Transverse colon (tissue), 4 donors: ENCODE measurements at places on chromosomes 11 and 22. TPM values are rescaled to one million over a fixed set of nuclear protein-coding genes. Genes with fewer than 3 reads are reported as not detected.

DNA sequence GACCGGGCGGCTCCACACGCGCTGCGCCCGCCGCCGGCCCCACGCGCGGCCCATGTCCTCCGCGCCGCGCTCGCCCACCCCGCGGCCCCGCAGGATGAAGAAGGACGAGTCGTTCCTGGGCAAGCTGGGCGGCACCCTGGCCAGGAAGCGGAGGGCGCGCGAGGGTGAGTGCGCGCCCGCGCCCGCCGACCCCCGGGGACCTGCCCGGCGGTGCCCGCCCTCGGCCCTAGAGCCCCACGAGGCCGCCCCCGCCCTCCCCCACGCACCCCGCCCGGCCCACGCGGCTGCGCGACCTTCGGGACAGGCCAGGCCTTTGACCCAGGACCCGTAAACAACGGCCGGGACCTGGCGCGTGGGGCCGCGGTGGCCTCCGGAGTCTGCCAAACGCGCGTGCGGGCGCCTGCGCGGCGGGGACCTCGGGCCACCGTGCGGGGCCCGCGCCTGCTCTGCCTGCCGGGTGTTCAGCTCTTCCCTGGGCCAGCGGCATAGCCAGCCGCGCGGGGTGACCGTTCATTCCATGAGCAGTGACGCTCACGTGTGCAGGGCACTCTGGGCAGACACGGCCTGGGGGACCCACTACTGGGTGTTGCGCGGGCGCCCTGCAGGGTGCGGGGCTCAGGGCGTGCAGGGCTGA lies at the start of gene PARVB:
TSS of gene PARVB (plus strand) at position 15 of the 634 bp plus-strand sequence. CDS start at position 53, 38 bp downstream.
- peaks cover 16% of the 10 kb centered on the region for H3K4me1 ChIP-seq
- H3K27me3 ChIP-seq, result peaks cover 10% of the 10 kb centered on the region
- H3K4me3 ChIP-seq, result peak within 1 kb of the TSS; percentile 60
- peak within 1 kb of the TSS; percentile 86 for H3K27ac ChIP-seq

DNA sequence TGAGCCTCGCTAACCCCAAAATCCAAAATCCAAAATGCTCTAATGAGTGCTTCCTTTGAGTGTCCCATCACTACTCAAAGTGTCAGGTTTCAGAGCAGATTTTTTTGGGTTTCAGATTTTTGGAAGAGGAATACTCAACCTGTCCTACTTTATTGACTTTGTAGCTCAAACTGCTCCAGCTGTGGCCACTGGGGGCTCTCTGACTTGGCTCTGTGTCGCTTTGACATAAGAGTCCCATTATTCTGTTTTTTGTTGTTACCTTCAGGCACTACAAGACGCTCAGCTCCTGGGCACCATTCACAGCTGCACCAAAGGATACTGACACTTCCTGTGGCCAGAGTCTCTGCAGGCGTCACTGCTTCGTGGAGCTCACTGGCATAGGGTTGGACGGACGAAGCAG lies 41.1 kb downstream of the PHF21B start:
- H3K27me3 ChIP-seq, result peaks cover 8% of the 10 kb centered on the region
- no peak overlapping the region for H3K27ac ChIP-seq
- no peak overlapping the region for H3K4me3 ChIP-seq
- no peak for DNase-seq

GRCh38 chr11:72599325-72600117 lies 74.7 kb downstream of the PDE2A start:
- H3K4me3 ChIP-seq, result no peak overlapping the region
- H3K27me3 ChIP-seq, result no peaks in the 10 kb centered on the region
- no peaks in the 10 kb centered on the region for H3K4me1 ChIP-seq
- H3K36me3 ChIP-seq, result no peaks in the 10 kb centered on the region
- no peak overlapping the region for H3K27ac ChIP-seq

GRCh38 chr22:37655252-37655563 lies 3.3 kb upstream of the PDXP start:
- H3K27me3 ChIP-seq, result no peaks in the 10 kb centered on the region
- peak overlapping the region; percentile 86 for H3K27ac ChIP-seq
- H3K4me1 ChIP-seq, result peaks cover 38% of the 10 kb centered on the region
- no peak for DNase-seq
- H3K36me3 ChIP-seq, result no peaks in the 10 kb centered on the region

GRCh38 chr22:49765951-49766350 lies 61.7 kb downstream of the BRD1 start:
- H3K4me1 ChIP-seq, result no peaks in the 10 kb centered on the region
- peak; percentile 4 for DNase-seq
- H3K4me3 ChIP-seq, result no peak overlapping the region
- no peaks in the 10 kb centered on the region for H3K27me3 ChIP-seq
- no peaks in the 10 kb centered on the region for H3K36me3 ChIP-seq

GRCh38 chr11:61172888-61173287 lies 11.7 kb upstream of the VPS37C start:
- DNase-seq, result no peak
- H3K4me1 ChIP-seq, result no peaks in the 10 kb centered on the region
- H3K36me3 ChIP-seq, result no peaks in the 10 kb centered on the region

DNA sequence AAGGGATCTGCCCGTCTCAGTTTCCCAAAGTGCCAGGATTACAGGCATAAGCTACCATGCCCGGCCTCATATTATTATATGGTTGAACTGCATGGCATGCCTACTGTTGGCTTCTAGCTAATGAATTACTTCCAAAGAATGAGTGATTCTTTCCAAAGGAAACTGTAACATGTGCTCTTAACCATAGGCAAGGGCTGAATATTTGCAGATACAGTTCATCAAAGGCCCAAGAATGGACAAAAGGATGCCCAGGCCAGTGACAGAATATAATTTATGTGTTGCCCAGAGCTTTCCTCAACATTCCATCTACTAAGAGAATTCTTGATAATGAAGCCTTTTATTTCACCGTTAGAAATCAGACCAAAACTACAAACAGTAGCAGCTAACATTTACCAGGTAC lies 27.0 kb upstream of the CCDC89 start:
- no peak for DNase-seq
- H3K27ac ChIP-seq, result no peak overlapping the region
- no peaks in the 10 kb centered on the region for H3K36me3 ChIP-seq
- no peaks in the 10 kb centered on the region for H3K4me1 ChIP-seq
- H3K4me3 ChIP-seq, result no peak overlapping the region
- H3K27me3 ChIP-seq, result no peaks in the 10 kb centered on the region

DNA sequence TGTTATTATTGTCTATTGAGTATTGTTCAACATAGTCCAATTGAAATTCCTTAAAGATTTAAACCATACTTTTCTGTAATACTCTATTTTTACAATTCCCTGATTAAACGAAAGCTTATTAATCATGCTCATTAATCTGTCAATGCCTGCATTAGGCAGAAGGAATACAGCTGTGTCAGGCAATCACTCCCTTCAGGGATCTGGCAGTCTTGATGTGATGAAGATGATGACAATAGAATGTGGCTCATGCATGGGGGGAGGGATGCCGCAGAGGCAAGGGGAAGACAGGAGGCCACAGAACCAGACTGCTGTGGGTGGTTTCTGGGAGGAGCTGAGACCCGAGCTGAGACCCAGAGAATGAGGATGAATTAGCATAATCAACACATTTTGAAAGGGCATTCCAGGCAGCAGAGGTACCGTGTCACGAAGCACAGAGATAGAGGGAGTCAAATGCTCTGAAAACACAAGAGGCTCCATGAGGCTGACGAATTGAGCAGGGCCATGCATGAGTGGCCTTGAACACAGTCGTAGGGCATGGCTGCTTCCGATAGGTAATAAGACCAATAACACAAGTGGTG lies 1075.5 kb downstream of the OPCML start:
- no peaks in the 10 kb centered on the region for H3K36me3 ChIP-seq
- DNase-seq, result no peak
- H3K27ac ChIP-seq, result no peak overlapping the region
- no peak overlapping the region for H3K4me3 ChIP-seq
- no peaks in the 10 kb centered on the region for H3K4me1 ChIP-seq
- H3K27me3 ChIP-seq, result no peaks in the 10 kb centered on the region

DNA sequence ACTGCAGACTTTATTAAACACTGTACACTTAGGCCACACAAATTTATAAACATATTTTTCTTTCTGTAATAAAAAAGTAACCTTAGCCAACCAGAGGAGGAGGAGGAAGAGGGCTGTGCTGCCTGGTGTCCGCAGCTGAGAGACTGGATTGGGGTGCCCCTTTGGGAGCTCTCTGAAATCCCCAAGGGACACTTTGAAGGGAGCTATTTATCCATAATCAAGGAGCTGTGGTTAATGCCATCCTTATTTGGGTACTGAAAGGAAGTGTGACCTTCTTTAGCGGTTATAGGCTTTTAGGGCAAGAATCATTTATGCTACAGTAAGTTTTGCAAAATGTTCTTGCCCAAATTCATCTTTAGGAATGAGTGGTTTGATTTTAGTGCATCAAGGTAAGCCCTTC lies 125.8 kb downstream of the RASSF10 start:
- DNase-seq, result no peak
- no peak overlapping the region for H3K4me3 ChIP-seq
- no peaks in the 10 kb centered on the region for H3K36me3 ChIP-seq
- H3K27me3 ChIP-seq, result no peaks in the 10 kb centered on the region
- H3K4me1 ChIP-seq, result peaks cover 4% of the 10 kb centered on the region
- H3K27ac ChIP-seq, result no peak overlapping the region

- peak overlapping the region; percentile 82 for H3K27ac ChIP-seq
- H3K27me3 ChIP-seq, result no peaks in the 10 kb centered on the region
- no peak overlapping the region for H3K4me3 ChIP-seq
- peaks cover 6% of the 10 kb centered on the region for H3K4me1 ChIP-seq
- H3K36me3 ChIP-seq, result no peaks in the 10 kb centered on the region
These were observed 3.8 kb upstream of the PDXP start for GRCh38 chr22:37654563-37655251.

DNA sequence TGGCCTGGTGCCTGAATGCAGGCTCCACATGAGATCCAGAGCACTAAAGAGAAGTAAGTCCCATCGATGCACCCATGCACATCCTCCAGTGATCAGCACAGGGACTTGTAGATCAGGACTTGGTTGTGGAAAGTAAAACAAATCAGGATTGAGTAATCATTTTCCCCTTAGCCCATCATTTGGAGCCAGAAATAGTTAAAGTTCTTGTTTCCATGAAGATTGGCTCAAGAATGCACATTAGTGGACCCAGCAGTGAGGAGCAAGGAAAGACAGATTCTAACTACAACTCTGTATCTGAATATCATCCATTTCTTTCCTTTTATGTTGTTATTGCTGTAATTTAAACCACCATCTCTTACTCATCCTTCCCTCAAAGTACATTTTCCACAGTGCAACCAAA lies 19.1 kb downstream of the CCDC83 start:
- H3K4me1 ChIP-seq, result no peaks in the 10 kb centered on the region
- H3K27ac ChIP-seq, result no peak overlapping the region
- no peaks in the 10 kb centered on the region for H3K36me3 ChIP-seq
- no peak for DNase-seq
- H3K4me3 ChIP-seq, result no peak overlapping the region
- peaks cover 2% of the 10 kb centered on the region for H3K27me3 ChIP-seq

DNA sequence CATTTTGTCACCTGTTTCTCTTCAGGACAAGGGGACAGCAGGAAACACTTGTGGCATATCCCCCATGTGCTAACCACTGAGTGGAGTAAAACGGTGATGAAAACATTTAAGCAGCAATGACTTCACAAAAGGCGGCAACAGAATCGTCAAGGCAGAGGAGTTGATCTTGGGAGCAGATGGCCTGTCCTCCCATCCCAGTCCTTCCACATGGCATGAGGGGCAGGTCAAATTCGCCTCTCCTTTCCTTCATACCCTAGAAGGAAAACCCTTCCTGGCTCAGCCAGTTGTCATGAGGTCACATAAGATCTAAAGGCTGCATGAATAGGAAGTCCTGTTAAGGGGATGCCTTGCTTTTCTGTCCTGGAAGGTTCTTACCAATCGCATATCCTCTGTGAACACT lies 169.1 kb downstream of the MAML2 start:
- H3K36me3 ChIP-seq, result no peaks in the 10 kb centered on the region
- H3K27me3 ChIP-seq, result no peaks in the 10 kb centered on the region
- no peak for DNase-seq

DNA sequence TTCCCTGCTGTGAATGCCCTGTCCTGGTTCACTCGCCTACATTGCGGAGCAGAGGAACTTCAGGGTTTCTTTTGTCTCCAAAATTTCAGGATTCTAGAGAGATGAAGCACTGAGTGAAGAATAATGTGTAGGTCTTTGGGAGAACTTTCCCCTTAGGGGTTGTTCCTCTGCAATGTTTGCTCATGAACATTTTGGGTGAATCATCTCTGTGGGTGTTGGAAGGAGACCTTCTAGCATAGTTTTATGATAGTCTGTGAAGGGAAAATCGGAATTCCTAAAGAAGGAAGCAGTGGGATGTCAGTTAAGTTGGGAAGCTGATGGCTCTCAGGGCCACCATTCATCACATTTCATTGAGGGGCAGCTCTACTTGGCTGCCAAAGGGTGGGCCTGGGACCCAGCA lies 64.8 kb downstream of the MIAT start:
- no peaks in the 10 kb centered on the region for H3K27me3 ChIP-seq
- no peaks in the 10 kb centered on the region for H3K36me3 ChIP-seq
- H3K4me1 ChIP-seq, result no peaks in the 10 kb centered on the region
- DNase-seq, result no peak
- H3K4me3 ChIP-seq, result no peak overlapping the region

- H3K4me1 ChIP-seq, result peaks cover 20% of the 10 kb centered on the region
- no peaks in the 10 kb centered on the region for H3K27me3 ChIP-seq
- H3K36me3 ChIP-seq, result no peaks in the 10 kb centered on the region
- peak overlapping the region; percentile 98 for H3K4me3 ChIP-seq
- peak; percentile 50 for DNase-seq
- peak overlapping the region; percentile 98 for H3K27ac ChIP-seq
These were observed 789 bp upstream of the KDM2A start for GRCh38 chr11:67118181-67118766.

DNA sequence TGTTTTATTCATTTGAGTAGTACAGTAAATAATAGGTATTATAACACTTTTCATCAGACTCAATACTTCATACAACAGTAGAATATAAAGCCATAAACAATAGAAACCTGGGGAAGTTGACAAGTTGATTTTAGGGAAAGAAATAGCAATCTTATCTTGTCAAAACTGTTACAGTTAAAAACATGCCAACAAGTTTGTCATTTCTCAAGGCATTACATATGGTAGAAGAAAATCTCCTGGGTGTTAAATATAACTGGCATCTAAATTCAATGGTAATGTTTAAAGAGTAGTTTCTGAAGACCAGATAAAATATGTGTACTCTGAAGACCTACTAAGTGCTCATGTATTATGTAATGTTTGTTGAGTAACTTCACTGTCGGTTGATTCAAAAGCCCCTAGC lies 75.1 kb downstream of the LRRC4C start:
- no peaks in the 10 kb centered on the region for H3K27me3 ChIP-seq
- no peaks in the 10 kb centered on the region for H3K36me3 ChIP-seq
- DNase-seq, result no peak
- H3K27ac ChIP-seq, result no peak overlapping the region
- H3K4me1 ChIP-seq, result no peaks in the 10 kb centered on the region
- no peak overlapping the region for H3K4me3 ChIP-seq

RAB39A gene
- total RNA-seq, result not detected

ARFGAP2 gene
- total RNA-seq, result 123 TPM

MYBPC3 gene
- total RNA-seq, result not detected

CARD18 gene
- total RNA-seq, result not detected

CRYBA4 gene
- total RNA-seq, result not detected
